ENCODE measurements at places on chromosomes 4 and X.

GRCh38 chr4:20172070-20172760 lies 79.5 kb upstream of the SLIT2 start:
- no peak for DNase-seq

- DNase-seq = no peak
Observed at GRCh38 chr4:55756208-55756607, 63.4 kb upstream of the EXOC1L start.

GRCh38 chr4:86294883-86295282 lies 65.0 kb downstream of the MAPK10 start:
- no peak for DNase-seq

- no peak for DNase-seq
Observed at GRCh38 chr4:20219521-20219920, 32.2 kb upstream of the SLIT2 start.

- DNase-seq = no peak
Observed at GRCh38 chr4:37976507-37976906, 16.3 kb downstream of the PTTG2 start.

DNA sequence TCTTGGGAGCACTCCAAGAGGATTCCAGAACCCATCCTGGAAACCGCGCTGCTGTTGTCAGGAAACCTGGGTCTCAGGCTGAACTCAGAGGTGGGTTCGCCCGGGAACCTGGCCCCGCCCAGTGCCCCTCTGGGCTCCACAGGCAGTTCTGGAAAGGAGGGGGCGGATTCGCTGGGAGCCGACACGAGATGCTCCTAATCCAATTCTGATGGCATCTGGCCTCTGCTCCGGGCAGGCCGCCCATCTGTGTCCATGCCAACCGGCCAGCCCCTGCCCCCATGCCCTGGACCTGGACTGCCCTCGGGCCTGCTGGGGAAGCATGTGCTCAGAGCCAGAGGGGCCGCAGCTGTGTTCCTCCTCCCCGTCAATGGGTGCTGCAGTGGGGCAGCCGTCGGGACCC lies 21.0 kb downstream of the ATP2B3 start:
- no peak for DNase-seq

GRCh38 chr4:80831383-80832361 lies 198.8 kb upstream of the BMP3 start:
- no peak for DNase-seq

GRCh38 chrX:30224536-30224935 lies 5.9 kb upstream of the MAGEB3 start:
- no peak for DNase-seq

DNA sequence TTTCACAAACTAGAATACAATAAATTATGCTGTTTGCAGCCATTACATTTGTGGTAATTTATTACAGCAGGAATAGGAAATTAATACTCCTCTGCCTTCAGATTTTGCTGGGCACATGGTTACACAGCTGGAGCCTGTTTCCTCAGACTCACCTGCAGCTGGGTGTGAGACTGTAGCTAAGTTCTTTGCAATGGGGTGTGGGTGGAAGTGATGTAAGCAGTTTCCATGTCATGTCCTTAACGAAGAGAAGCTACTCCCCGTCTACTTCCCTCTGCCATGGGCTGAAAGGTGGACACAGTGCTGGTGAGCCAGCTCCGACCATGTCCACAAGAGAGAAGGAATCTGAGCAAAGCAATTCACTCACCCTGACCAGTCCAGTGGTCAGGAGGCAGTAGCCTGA lies 18.2 kb downstream of the SH3KBP1 start:
- no peak for DNase-seq

Measured in osteocyte (in vitro differentiated cells).